ENCODE measurements at places on chromosomes 11 and 22.

GRCh38 chr11:34443136-34443535 lies 4.4 kb downstream of the CAT start:
- ATAC-seq = no peak

GRCh38 chr22:18056161-18056666 lies 21.6 kb upstream of the PEX26 start:
- ATAC-seq = no peak

- ATAC-seq = no peak
These were observed 131.2 kb upstream of the PARVA start for GRCh38 chr11:12246147-12246546.

DNA sequence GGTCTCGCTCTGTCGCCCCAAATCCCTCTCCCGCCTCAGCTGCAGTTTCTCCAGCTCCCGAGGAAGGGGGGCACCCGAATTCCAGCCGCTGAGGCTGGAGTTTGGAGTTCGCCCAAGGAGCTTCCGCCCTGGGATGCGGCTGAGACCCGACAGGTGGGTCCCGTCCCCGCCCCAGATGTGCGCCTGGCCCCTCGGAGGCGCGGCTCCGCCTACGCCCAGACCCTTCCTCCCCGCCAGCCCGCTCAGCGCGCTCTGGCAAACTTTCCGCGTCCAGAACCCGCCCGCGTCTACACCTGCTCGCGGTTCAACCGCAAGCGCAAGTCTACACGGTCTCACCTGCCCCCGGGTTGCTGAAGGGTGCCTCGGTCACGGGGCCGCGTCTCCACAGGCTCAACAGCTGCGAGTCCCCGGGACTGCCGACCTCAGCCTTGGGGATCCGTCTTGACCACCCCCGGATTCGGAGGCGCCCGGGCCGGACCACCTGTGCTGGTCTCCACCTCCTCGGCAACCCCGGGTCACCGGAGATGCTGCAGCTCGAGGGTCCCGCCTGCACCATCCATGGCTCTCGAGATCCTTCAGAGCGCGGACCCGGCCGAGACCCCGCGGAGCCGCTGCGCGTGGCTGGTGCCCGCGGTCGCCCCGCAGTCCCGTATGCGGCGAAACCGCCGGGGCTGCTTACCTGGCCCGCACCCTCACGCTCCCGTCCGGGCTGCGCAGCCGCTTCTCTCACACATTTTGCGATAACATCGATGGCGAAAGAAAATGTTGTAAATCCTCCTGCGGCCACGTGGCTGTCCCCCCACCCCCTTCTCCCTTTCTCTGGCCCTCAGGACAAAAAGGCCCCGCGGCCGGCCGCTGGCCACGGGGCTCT lies 63.6 kb downstream of the NFAM1 start:
- ATAC-seq = peak; percentile 47

- no peak for ATAC-seq
These were observed 69.6 kb downstream of the PRDM11 start for GRCh38 chr11:45216031-45216430.

DNA sequence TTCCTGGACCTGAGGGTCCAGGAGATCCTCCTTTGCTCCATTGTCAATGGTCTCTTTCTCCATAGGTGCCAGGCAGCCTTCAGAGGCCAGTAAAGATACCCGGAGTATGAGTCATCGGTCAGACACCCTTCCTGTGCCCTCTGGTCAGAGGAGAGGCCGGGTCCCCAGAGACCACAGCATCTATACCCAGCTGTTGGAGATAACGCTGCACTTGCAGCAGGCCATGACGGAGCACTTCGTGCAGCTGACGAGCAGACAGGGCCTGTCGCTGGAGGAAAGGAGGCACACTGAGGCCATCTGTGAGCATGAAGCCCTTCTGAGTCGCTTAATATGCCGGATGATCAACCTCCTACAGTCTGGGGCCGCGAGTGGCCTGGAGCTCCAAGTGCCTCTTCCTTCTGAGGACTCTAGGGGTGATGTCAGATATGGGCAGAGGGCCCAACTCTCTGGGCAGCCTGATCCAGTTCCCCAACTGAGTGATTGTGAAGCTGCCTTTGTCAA lies at the start of gene ACCSL:
ACCSL (plus strand) TSS at position 51 of the 501 bp plus-strand sequence; CDS start at position 107, 56 bp downstream.
- ATAC-seq = no peak

GRCh38 chr22:47304854-47305253 lies 542.4 kb downstream of the TBC1D22A start:
- no peak for ATAC-seq

DNA sequence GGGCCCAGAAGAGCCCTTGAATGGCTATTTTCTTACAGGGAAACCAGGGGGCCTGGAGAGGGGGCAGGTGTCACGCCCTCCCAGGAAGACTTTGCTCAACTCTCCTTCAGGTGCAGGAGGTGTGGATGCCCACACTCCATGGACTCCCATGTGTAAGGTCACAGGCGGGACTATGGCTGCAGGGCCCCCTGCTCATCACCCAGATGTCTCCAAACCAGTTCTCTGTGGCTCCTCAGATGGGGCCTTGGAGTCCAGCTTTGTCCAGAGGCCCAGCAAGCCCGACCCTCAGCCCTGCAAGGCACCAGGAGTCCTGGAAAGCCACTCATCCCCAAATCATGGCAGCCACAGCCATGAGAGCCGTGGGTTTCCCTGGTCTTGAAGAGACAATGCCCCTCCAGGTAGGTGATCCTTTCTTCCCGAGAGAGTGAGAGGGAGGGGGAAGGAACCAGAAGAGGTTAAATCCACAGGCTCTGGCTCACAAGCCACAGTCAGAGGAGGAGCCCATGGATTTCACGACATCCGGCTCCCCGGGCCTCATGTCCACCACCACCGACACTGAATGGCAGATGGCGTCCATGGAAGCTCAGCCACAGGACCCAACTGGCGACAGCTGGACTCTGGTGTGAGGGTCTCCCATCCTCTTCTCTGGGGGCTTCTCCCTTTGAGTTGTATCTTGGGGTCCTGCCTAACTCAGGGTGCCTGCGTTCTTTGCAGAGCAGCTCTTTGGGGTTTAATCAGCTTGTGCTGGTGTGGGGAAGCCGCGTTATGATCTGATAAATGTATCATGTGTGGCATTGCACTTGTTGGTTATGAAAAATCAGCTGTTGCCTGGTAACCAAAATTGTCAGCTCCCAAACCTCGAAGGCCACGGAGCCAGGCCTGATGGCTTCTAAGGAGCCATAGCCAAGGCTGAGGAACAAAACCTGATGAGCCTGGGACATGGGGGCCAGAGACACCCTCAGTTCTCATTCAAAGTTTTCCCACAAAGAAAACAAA lies 620.4 kb downstream of the BRD1 start:
- no peak for ATAC-seq

GRCh38 chr11:12377824-12378593 lies 638 bp downstream of the PARVA start:
- peak; percentile 35 for ATAC-seq

- no peak for ATAC-seq
These were observed 54.5 kb downstream of the AASDHPPT start for GRCh38 chr11:106131998-106132397.

- no peak for ATAC-seq
These were observed at the start of gene OR52E8 for GRCh38 chr11:5857590-5857989. Gene OR52E8, minus strand, starts transcription at chr11:5857690. Its CDS starts 0 bp downstream, at chr11:5857690.

DNA sequence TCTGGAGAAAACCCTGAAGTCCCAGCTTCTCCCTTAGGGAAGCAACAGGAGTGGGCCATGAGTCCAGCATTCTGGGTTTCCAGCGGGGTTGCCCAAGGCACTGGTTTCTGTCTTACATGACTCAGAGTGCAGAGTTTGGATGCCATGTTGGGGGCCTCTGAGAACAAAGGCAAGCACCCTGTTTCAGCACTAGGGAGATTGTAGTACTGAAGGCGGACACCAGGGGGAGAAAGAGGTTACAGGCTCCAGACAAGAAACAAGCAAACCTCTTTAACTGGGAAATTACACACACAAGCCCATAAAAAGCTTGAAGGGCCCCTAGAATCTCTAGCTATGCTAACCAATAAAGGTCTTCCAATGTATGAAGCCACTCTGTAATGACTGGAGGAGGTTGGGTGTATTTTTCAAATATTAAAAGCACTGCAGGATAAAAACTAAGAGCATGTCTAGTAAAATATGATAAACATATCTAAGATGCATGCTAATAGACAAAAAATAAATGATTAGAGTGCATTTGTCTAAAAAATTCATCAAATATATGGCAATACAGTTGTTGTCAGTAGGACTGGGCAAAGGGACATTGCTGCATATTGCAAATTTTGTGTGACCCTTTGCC lies 7.1 kb downstream of the MS4A6E start:
- peak; percentile 68 for ATAC-seq

DNA sequence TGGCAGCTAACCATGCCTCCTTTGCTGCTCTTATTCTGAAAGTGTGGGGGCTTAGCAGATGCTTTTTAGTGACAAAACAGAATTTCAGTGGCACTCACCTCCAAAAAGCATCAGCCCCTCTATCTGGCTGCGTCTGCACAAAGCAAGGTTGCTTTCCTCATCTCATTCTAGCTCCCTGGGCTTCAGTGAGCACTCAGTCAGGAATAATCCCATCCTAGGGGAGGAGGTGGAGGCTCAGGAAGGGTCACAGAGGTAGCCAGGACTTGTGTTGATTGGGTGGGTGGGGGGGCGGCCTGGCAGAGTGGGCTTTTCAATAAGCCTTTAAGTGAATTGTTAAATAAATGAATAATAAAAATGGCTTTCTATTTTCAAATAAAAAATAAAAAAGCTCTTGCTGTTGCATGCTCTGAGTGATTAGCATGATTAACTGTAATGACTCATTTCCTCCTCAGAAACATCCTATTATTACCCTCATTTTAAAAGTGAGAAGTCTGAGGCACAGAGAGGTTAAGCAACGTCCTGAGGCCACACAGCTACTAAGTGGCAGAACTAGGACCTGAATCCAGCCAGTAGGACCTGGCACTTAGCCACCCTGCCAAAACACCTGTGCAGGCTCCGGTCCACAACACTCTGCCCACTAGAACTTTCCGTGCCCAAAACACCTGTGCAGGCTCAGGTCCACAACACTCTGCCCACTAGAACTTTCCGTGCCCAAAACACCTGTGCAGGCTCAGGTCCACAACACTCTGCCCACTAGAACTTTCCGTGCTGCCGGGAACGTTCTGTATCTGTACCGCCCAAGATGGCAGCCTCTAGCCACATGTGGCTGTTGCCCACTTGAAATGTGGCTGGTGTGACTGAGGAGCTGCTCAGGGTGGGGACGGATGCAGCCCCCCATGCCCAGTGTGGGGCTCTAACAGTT lies 5.5 kb downstream of the B3GAT1 start:
- ATAC-seq = peak; percentile 38

DNA sequence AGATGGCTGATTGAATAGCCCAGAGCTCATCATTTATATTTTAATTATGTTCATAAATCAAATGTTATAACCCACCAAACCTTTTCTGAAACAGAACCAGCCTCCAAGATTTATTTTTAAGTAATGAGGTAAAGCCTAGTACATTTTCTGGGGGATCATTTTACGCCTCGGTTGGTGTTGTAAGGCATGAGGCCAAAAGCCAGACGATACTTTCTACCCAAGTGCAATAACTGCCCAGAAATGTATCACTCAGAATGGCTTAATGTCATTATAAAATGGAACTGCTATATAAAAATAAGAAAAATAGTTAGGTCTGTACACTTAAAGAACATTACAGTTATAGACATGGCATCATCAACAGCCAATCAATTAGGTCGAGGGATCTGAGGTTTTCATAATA lies 283.3 kb downstream of the CADM1 start:
- no peak for ATAC-seq

DNA sequence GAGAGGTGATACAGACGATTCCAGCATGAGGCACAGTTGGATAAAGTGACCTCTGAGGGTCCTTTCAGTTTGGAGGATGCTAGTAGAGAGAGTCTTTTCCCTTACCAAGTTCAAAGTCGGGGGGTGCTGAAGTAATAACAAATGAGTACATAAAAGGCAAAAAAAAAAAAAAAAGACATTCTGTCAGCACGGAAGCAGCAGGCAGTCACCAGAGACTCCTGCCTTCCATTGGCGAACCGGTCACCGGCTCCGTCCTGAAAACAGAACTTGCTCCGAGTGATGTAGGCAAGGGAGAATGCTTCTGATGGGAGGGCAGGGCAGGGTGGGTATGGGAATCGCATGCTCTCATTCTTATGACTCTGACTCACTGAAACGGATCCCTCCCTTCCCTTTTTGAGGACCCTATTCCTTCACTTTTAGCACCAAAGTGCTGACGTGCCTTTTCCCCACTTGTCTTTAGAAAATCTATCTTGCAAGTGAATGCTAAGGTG lies 65.9 kb downstream of the PRR5L start:
- ATAC-seq = no peak

GRCh38 chr11:112620621-112621394 lies 340.4 kb upstream of the NCAM1 start:
- ATAC-seq = no peak

GRCh38 chr11:47147250-47147649 lies 29.4 kb downstream of the ARFGAP2 start:
- no peak for ATAC-seq

GRCh38 chr11:73872749-73873357 lies 3.8 kb downstream of the COA4 start:
- no peak for ATAC-seq

DNA sequence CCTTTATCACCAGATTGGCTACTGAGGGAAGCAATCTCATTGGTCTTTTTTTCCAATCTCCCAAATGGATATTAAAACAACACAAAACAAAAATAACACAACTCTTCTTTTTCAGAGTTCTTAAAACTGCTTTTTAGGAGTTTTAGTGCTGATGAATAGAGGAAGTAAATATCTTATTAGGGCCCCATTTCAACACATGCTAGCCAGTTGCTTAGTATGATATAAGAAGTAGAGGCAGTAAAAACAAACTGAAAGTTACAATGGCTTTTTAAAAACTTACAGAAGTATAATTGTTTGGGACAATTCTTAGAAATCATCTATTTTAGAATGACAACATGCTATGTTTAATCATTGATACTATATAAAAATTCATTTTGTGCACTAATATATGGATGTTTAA lies 3.4 kb downstream of the C11orf71 start:
- no peak for ATAC-seq

DNA sequence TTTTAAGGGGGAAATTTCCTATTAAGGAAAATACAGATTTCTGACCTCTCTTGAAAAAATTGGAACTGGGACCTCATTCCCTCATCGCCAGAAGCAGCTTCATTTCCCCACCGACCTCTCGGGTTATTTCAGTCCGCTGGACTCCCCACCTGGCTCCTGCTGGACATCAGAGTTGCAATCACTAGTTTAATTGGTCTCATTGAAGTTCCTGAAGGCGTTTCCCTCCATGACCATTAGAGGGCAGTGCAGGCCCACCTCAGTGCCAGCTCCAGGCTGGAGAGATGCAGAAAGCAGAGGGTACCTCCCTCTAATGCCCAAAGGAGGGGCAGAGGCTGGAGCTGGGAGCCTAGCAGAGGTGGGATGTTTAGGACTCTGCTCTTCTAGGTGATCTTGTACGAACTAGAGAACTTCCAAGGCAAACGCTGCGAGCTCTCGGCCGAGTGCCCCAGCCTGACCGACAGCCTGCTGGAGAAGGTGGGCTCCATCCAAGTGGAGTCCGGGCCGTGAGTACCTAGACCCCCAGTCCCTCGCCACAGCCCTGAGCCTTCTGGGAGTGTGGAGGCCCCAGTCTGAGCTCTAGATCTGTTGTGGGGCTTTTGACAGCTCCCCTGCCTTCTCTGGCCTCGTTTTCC lies 2.7 kb downstream of the CRYBB3 start:
- peak; percentile 64 for ATAC-seq

DNA sequence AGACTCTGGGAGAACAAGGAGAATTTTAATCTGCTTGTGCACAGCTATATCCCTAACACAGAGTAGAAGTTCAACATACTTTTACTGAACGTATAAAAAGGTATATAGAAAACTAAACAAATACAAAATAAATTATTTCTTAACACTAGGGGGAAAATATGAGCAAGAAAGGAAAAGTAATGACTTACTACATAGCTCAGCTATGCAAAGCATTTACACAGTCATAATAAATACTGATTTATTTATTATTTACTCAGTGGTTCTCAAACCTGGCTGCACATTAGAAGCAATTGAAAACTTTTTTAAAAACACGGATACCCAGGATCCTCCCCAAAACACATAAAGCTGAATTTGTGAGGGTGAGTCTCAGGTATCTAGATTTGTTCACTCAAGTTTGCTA lies 182.5 kb downstream of the TTC28 start:
- ATAC-seq = no peak

Data from activated T-helper 17 cell treated with anti-CD3 and anti-CD28 coated beads, Interleukin-2, amount 50 U/mL, for 72 hours (primary cell).